Psoas muscle (tissue), 8 donors: ENCODE measurements at places on chromosomes 11 and 22. TPM values are rescaled to one million over a fixed set of nuclear protein-coding genes. Genes with fewer than 3 reads are reported as not detected.

GRCh38 chr11:60087239-60087638, 1.2 kb upstream of the MS4A2 start:
- DNase-seq, result no peak

Gene SPI1
- total RNA-seq, result 3.6 TPM

DNA sequence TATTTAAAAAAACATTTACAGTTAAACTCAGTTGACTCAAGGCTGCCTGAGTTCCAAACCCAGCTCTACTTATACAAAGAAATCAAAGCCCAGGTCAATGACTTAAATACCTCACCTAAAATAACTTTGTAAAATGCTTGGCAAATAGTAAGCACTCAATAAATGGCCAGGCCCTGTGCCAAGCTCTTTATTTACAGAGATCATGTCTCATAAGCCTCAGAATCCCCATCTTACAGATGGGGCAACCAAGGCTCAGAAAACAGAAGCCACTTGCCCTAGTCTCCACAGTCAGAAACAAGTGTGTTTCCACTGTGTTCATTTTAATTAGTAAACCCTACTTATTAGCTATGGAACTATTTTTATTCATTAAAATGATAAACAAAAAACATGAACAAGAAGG, 30.5 kb upstream of the TTC28 start:
- no peak for DNase-seq

DNA sequence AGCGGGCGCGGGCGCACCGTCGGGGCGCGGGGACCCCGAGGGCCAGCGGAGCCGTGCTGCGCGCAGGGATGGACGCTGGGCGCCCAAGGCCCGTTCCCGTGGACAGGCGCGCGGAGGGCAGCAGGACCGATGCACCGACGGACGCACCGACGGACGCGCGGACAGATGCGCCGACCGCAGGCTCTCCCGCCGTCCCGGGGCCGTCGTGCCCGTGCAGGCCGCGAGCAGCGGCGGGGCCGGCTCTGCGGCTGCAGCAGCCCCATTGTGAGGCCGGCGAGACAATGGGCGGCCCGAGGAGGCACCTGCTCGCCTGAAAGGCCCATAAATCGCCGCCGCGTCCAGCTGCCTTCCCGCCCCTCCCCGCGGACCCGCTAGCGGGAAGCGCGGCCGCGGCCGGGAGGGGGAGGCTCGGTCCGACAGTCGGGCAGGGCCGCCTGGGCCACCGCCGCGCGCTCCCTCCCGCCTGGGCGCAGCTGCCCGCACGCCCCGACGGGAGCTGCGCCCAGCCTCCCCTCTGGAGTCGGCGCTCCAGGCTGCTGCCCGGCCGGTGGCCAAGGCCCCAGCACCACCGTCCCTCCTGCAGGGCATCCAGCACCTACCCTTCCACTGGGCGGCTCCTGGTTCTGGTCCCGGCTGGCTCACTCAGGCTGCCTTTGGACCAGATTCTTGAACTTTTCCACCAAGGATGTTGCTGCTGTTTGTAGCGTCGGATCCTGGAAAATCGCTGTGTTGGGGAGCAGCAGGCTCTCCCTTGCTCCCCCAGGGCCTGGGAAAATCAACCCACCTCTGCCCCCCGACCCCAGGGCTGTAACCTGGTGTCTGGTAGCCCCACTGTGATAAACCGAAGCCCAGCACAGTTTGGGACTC, 15.8 kb downstream of the CDKN1C start:
- no peak for DNase-seq

Gene CARD16
- 4.6 TPM for total RNA-seq

DNA sequence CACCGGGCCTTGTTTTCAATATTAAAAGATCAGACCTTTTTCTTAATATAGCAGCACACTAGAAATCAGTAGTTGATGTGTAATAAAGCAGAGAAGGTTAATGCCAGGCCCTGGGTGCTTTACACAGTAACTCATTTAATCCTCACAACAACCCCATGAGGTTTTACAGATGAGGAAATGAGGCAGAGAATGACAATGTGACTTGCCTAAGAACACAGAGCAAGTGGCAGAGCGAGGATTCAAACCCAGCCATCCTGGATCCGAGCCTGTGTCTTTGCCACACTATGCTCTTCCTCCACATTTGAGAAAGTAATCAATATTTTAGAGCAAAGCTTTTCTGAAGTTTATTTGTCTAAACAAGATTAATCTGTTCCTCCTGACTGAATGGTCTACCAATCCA, 7.2 kb downstream of the JAML start:
- no peak for DNase-seq

Gene PATE2
- total RNA-seq, result not detected

DNA sequence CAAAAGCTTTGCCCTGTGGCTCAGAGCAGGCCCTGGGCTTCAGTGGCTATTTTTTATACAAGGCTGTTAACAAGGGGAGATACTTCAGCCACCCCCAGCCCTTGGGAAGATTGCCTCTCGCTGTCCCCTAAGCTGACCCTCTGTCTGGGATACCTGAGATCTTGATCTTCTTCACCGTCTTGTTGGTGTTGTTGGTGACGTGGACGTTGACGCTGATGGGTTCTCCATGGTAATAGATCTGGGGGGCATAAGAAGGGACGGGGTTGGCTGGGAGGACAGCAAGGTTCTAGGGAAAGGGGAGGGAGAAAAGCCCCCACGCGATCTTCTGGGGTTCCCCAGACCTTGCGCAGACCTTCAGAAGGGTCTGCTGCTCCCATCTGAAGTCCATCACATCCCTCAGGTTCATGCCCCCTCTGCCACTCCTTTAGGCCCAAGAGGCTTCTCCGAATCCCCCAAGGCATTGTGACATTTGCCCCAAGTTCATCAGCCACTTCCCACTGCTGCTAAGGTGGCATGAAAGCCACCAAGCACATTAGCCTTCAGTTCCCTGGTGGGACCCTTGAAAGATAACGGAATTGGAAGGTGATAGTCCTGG, 36.7 kb downstream of the TPBGL start:
- no peak for DNase-seq

DNA sequence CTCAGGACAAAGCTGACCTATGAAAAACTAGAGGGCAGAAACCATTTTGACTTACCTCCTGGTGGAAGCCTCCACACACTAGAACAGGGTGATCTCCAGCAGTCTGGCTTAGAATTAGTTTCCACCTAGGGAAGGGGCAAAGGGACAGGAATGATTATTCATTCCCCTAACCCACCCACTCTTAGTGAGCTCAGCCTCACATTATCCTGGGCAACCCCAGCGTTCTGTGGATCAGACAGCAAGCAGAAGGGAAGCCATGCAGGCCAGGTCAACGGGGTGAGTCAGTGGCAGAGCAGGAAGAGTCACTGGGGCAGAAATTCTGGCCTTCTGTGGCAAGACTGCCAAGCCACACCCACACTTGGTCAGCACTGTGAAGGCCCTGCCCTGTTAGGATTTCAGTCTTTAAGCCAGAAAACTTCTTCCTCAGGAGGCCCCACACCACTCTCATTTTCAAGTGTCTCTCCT, 10.5 kb downstream of the NUMA1 start:
- peak; percentile 91 for DNase-seq

DNA sequence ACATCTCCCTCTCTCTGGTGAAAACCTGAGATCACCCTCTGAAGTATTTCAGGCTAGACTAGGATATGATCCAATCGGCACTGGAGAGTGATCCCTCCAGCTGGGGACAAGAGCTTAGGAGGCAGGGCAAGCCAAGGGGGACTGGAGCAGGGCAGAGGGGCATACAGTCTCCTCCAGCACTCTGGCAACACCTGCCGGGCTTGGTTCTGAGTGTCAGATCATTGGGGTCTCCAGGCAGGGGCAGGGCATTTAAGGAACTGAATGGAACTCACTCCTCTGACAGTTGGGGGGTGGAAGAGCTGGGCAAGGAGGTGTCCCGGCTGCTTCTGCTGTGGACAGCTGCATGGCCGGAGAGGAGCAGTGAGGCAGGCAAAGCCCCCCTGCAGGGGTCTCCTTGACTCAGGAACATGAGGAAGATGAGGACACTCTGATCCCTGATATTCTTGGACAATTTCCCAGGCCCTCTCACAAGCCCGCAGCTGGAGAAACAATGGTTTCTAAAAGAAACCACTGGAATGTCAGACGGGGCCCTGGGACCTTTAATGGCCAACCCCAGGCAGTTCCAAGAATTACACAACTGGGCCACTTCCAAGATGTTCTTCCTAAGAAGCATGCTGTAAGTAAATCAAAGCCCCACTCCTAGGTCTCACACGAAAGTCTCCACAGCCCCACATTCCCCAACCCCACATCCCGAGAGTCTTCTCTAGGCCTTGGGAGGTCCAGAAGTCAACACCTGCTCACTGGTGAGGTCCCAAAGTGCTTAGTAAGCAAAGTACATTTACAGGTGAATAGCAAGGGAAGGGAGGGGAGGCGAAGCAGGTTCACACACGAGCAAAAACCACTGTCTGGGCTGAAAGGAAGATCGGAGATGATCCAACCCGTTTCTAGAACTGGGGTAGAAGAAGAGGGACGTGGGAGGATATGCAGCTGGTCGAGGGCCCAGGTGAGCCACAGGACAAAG, 1.2 kb upstream of the CCDC86 start:
- peak; percentile 72 for DNase-seq

DNA sequence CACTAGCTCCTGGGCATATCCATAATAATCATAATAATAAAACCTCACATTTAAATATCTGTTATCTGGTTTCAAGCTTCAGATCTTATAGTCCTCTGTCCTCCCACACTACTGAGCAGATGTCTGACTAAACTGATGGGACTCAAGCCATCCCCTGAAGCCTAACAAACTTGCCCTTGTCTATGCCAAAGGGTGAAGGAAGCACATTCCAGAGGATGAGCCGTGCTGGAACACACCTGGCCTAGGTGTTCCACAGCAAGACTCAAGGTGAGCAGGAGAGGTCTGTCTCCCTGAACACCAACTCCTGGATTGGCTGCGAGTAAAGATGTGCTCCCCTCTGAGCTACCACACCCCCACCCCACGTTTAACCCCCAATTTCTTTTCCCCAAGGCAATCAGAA, 14.7 kb downstream of the SCUBE2 start:
- no peak for DNase-seq

DNA sequence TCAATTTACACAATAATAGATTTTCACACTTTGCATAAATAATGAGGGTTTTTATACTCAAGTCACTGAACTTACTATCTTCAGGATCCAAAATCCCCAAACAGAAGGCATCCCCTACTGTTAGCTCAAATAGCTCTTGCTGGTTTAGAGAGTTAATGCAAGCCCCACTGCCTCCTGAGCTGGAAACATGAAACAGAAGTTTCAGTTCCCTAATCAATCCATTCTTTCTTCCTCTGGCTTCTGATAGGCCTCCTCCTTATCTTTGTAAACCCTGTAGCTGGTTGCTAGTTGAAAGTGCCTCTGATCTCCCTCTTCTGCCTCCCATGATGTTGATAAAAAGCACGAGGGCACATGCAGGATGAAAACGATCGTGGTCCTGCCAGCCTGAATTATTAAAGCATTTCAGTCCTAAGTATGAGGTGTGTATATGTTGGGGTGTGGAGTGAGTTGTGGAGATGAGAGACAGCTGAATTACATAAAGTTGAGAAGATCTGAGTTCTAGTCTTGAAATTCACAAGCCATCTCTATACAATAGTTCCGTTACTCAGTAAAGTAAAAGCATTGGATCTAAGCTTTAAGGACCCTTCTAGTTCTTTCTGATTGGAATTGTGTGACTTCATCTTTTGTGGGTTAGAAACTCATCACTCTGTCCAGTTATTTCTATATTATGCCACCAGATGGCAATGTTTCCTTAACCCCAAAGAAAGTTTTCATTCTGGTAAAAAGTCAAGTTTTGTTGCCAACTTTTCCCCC, 35.0 kb upstream of the EHF start:
- DNase-seq, result no peak

Gene SCN3B
- total RNA-seq, result 21.7 TPM

Gene OOSP4A
- total RNA-seq, result not detected

DNA sequence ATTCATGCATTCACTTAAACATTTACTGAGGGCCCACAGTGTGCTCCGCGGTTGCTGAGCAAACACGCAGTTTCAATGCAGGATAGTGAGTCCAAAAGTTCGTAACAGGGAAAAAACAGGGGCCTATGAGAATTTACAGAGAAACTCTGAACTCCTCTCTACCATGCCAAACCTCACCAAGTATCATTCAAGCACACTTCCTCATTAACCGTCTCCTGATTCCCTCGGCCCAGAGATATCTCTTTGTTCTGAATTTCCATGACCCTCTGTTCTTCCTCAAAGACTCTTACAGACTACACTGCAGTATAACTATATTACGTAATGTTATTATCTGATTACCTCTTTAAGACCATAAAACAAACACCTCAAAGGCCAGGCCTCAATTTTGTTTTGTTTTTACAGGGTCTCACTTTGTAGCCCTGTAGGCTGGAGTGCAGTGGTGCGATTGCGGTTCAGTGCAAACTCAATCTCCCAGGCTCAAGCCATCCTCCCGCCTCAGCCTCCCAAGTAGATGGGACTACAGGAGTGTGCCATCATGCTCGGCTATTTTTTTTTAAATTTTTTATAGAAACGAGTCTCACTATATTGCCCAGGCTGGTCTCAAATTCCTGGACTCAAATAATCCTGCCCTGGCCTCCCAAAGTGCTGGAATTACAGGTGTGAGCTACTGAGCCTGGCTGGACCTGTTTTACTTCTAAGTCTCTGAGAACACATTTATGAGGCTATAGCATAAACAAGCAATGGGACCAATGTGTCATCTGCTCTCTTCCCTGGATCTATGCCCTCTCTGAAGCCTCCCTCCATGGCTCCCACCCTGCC, 3.6 kb downstream of the HPS4 start:
- no peak for DNase-seq

Gene UPK3A
- 2.5 TPM for total RNA-seq

Gene KIAA1671
- total RNA-seq, result 56.9 TPM

Gene IL17REL
- not detected for total RNA-seq

GRCh38 chr11:45278714-45279113, 7.4 kb downstream of the SYT13 start:
- DNase-seq, result no peak

DNA sequence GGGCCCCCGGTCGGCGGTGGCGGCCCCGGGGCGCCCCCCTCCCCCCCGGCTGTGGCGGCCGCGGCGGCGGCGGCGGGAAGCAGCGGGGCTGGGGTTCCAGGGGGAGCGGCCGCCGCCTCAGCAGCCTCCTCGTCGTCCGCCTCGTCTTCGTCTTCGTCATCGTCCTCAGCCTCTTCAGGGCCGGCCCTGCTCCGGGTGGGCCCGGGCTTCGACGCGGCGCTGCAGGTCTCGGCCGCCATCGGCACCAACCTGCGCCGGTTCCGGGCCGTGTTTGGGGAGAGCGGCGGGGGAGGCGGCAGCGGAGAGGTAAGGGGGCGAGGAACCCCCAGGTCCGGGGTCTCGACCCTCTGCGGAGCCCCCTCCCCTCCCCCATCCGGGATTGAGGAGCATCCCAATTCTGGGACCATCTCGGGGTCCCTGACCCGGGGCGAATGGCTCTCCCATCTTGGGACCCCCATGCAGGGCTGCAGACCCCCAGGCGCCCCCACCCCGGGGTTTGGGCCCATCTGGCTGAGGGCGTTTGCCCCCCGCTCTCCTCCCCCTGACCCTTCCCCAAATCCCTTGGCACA, 431 bp downstream of the KMT2A start:
- peak; percentile 36 for DNase-seq

DNA sequence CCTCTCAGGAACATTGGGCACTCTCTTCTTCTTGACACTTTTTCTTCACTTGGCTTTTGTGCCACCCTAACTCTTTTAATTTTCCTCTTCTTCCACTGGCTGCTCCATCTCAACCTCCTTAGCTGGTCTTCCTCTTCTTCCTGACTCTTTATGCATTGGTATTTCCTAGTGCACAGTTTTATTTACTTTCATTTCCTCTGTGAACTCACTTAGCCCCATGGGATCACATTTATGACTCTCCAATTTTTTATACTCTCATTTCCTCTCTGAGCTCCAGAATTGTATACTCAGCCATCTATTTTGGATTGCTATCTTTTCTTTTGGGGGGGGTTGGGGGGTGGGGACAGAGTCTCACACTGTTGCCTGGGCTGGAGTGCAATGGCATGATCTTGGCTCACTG, 38.5 kb upstream of the LARGE1 start:
- no peak for DNase-seq
